ENCODE measurements at places on chromosomes 1 and 21. TPM values are rescaled to one million over a fixed set of nuclear protein-coding genes. Genes with fewer than 3 reads are reported as not detected.

DNA sequence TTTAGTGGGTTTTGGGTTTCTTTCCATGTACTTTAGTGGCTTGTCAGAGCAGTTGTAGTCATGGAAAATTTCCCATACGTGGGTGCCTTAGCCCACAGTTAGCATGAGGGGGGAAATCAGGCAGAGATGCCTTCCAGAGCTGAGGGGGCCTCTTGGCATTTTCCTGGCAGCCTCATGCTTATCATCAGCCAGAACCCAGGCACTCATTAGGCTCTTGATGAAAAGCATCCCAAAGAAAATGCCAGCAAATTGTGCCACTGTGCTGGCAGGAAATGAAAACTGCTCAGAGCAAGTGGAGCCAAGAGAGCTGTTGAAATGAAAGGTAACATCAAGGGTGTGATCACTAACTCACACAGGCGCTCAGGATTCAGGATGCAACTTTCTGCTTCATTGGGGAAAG lies 128.0 kb downstream of the TNNI3K start:
- H3K27ac ChIP-seq, result no peak overlapping the region
- no peaks in the 10 kb centered on the region for H3K27me3 ChIP-seq
- peaks cover 2% of the 10 kb centered on the region for H3K4me1 ChIP-seq
- H3K4me3 ChIP-seq, result no peak overlapping the region
- no peaks in the 10 kb centered on the region for H3K36me3 ChIP-seq

- no peak for DNase-seq
- peaks cover 4% of the 10 kb centered on the region for H3K27me3 ChIP-seq
- no peak overlapping the region for H3K4me3 ChIP-seq
- no peaks in the 10 kb centered on the region for H3K36me3 ChIP-seq
- no peak overlapping the region for H3K27ac ChIP-seq
These were observed 163.8 kb upstream of the ESRRG start for GRCh38 chr1:216887032-216887431.

C8A gene
- 0.77 TPM for total RNA-seq

GRCh38 chr1:154873321-154873950 lies 3.4 kb upstream of the KCNN3 start:
- peaks cover 33% of the 10 kb centered on the region for H3K27me3 ChIP-seq
- H3K27ac ChIP-seq, result no peak overlapping the region
- no peak for DNase-seq
- no peaks in the 10 kb centered on the region for H3K36me3 ChIP-seq
- peaks cover 9% of the 10 kb centered on the region for H3K4me1 ChIP-seq
- no peak overlapping the region for H3K4me3 ChIP-seq

ITGB2 gene
- total RNA-seq, result 0.47 TPM

SFN gene
- 0.44 TPM for total RNA-seq

DNA sequence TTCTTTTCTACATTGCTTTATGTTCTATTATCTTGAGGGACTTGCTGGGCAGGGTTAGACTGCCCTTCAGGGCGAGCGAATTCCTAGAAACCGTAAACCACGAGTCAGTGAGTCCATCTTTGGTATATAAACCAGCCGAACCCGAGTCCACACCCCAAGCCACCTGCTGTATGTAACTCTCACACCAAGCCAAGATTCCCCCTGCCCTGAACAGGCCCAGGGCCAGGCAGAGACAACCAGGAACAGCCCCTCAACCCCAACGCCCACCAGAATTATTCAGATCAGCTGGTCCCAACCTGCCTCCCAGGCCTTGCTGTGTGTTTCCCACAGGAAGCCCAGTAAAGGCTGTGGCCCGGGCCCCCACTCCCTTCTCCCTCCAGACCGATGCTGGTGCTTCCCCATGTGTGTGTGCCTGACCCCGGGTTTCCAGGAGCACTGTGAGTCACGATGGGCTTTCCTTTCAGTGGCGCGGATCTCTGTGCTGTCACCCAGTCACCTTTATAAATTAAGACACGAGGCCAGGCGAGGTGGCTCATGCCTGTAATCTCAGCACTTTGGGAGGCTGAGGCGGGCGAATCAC lies 17.1 kb downstream of the KIF17 start:
- no peak overlapping the region for H3K27ac ChIP-seq
- H3K4me1 ChIP-seq, result peaks cover 1% of the 10 kb centered on the region
- no peaks in the 10 kb centered on the region for H3K36me3 ChIP-seq
- H3K27me3 ChIP-seq, result peaks cover 7% of the 10 kb centered on the region
- no peak for DNase-seq

QSOX1 gene
- total RNA-seq, result 215 TPM
